ENCODE measurements at places on chromosomes 7 and 10. TPM values are rescaled to one million over a fixed set of nuclear protein-coding genes. Genes with fewer than 3 reads are reported as not detected.

DDC gene
- 0.23 TPM for polyA plus RNA-seq

DPYSL4 gene
- polyA plus RNA-seq, result 1.5 TPM

PCBD1 gene
- 152 TPM for polyA plus RNA-seq

AGR2 gene
- polyA plus RNA-seq, result 420 TPM

- no peaks in the 10 kb centered on the region for H3K27me3 ChIP-seq
- H3K4me3 ChIP-seq, result no peak overlapping the region
- no peak for DNase-seq
- no peak overlapping the region for H3K27ac ChIP-seq
- H3K4me1 ChIP-seq, result no peaks in the 10 kb centered on the region
These were observed 33.7 kb upstream of the CXCL12 start for GRCh38 chr10:44418637-44419036.

GRCh38 chr10:104040862-104041789 lies 44.6 kb downstream of the COL17A1 start:
- H3K4me3 ChIP-seq, result no peak overlapping the region
- no peaks in the 10 kb centered on the region for H3K4me1 ChIP-seq
- H3K27ac ChIP-seq, result no peak overlapping the region

GRCh38 chr10:51964630-51965029 lies 265.2 kb upstream of the CSTF2T start:
- no peak for DNase-seq
- H3K27me3 ChIP-seq, result no peaks in the 10 kb centered on the region
- H3K36me3 ChIP-seq, result no peaks in the 10 kb centered on the region
- no peak overlapping the region for H3K4me3 ChIP-seq

- H3K27me3 ChIP-seq, result no peaks in the 10 kb centered on the region
- H3K4me3 ChIP-seq, result no peak overlapping the region
- peaks cover 22% of the 10 kb centered on the region for H3K4me1 ChIP-seq
- peak; percentile 84 for DNase-seq
These were observed 47.1 kb downstream of the NT5C2 start for GRCh38 chr10:103145860-103146466.

DNA sequence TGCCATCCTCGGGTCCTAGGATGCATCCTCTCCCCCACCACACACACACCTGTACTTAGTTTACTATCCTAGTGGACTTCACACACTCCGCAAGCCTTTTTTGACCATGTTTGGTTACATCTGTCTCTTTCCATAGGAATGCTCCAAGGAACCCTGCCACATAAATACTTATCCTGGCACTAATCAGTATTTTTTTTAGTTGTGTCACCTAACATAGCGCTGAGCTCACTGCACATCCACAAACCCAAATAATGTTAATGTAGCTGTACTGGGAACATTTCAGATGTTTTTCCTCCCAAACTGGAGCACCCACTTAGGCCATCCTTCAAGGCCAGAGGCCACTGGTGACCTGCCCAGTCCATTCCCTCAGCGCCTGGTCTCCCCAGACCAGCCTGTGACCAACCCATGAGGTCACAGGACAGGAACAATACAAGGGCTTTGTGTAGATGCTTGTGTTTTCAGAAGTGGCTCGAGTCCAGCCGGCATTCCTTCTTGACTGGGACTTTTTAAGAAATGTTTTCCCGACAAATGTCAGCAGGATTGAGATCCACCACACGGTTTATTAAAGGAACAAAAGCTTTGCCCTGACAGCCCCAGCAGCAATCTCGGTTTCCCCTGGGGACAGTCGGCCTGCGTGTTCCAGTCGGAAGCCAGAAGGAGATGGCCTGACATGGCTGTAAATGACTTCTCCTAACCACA lies 181.4 kb downstream of the JCAD start:
- no peak overlapping the region for H3K27ac ChIP-seq
- H3K27me3 ChIP-seq, result no peaks in the 10 kb centered on the region
- H3K4me3 ChIP-seq, result no peak overlapping the region
- no peaks in the 10 kb centered on the region for H3K36me3 ChIP-seq
- DNase-seq, result peak; percentile 26

DNA sequence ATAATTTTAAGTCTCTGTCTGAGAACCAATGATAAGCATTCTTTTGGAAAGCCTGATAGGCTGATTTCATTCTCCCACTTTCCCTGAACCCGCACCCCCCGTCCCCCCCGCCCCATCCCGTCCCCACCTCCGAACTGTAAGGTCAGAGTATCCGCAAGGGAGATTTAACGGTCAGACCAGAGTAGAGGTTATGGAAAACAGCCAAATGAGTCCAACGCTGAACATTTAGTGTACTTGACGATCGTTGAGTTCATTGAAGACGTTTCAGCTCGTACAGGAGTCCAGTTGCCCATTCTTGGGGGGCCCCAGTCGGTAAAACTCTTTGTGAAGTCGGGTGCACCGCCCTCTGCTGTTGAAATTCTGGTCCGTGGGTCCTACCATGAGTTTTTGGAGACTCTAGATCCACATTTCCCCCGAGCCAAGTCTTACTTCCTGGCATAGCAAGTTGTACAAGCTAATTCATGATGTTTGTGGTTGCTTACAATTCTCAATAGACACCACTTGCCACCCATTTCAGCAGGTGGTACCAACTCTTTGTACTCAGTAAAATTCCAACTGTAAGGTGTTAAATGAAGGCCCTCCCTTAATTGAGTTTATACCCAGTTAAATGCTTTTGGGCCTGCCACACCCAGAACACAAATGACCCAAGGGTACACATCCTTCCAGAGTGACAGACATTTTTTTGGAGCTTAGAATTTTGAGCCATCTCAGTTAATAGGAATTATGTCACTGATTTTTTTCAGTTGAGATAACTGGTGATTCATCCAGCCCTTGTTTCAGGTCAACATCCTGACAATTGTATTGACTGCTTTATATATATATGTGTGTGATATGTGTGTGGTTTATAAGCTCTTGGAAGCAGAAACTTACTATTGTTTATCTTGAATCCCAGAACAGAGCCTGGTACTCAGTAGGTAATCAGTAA lies 1.2 kb downstream of the MARCHF5 start:
- H3K27ac ChIP-seq, result peak overlapping the region; percentile 98
- no peaks in the 10 kb centered on the region for H3K27me3 ChIP-seq
- H3K4me1 ChIP-seq, result peaks cover 7% of the 10 kb centered on the region
- DNase-seq, result peak; percentile 77
- H3K36me3 ChIP-seq, result peaks cover 6% of the 10 kb centered on the region
- peak overlapping the region; percentile 83 for H3K4me3 ChIP-seq

DNA sequence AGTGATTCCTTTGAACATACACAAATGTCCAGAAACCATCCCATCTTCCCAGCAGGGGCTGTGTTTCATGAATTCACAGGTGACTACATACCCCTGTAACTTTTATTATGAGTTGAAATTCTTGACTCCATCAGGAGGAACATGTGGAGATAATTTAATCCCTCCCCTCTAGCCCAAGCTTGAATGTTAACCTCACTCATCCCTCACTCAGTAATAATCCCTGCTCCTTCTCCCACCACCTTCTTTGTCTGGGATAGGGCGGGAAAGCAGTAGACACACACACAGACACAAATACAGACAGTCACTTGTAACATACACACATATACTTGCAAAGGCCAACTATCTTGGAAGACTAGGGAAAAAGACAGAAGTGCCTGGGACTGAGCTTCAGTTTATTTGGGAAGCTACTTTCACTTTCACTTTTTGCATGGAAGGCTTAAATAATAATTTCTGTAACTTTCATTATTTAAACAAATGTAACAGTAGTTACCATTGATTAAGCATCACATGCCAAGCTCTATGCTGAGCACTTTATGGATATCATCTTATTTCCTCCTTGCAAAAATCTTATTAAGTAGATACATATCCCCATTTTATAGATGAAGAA lies 7.3 kb downstream of the AASS start:
- no peaks in the 10 kb centered on the region for H3K27me3 ChIP-seq
- peak overlapping the region; percentile 35 for H3K4me3 ChIP-seq
- H3K36me3 ChIP-seq, result no peaks in the 10 kb centered on the region
- H3K27ac ChIP-seq, result peak overlapping the region; percentile 64

GRCh38 chr7:81684514-81685269 lies 85.2 kb downstream of the HGF start:
- H3K4me1 ChIP-seq, result peaks cover 13% of the 10 kb centered on the region
- no peaks in the 10 kb centered on the region for H3K27me3 ChIP-seq
- H3K36me3 ChIP-seq, result no peaks in the 10 kb centered on the region
- H3K4me3 ChIP-seq, result no peak overlapping the region
- peak; percentile 97 for DNase-seq

DNA sequence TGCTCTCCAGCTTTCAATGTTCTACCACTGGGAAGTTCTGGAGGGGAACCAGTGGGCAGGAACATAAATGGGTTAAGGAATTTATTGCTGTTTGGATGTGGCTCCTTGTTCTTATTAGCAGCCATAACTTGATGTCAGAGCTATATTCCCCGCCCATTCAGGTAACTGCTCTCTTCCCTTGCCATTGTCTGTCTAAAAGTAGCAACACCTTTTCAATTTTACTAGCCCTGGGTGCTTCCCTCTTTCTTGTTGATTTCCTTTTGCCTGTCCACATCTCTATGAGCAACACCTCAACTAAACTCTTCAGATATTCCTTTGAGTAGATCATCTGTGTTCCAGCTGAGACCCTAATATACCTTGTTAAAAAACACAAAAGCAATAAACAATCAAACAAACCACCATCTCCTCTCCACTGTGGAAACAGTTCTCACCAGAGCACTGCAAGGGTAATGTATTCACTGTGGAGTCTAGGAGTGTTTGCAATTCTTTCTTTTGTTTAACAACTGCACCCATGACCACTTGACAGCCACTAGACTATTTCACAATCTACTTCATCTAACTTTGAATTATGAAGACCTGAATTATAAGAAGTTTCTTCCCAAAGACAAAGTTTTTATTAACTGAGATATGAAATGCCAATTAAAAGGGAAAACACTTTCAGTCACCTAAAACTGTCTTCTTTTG lies 436.7 kb downstream of the IPMK start:
- peak; percentile 46 for DNase-seq
- no peaks in the 10 kb centered on the region for H3K27me3 ChIP-seq
- H3K36me3 ChIP-seq, result no peaks in the 10 kb centered on the region
- no peak overlapping the region for H3K27ac ChIP-seq

GRCh38 chr7:78203042-78203720 lies 404.6 kb downstream of the PHTF2 start:
- H3K36me3 ChIP-seq, result no peaks in the 10 kb centered on the region
- H3K4me3 ChIP-seq, result no peak overlapping the region
- H3K4me1 ChIP-seq, result no peaks in the 10 kb centered on the region
- no peak overlapping the region for H3K27ac ChIP-seq
- no peak for DNase-seq

DNA sequence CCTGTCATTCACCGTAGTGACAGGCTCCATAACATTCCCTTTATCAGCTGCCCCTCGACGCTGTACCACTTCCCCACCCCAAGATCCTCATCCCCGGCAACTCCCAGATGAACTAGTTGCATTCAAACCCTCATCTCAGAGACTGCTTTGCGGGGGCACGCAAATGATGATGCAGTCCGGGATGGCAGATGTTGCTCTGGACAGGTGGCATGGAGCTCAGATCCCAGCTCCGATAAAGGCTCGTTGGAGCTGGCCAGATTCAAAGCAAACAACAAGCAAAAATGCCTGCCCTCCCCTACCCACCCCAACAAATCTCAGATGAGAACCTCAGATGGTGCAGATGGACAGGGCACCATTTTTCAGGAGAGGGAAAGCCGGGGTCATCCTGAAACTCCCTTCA lies 46.7 kb downstream of the CARD11 start:
- H3K4me3 ChIP-seq, result no peak overlapping the region
- H3K27ac ChIP-seq, result no peak overlapping the region
- no peaks in the 10 kb centered on the region for H3K27me3 ChIP-seq
- no peak for DNase-seq
- H3K36me3 ChIP-seq, result no peaks in the 10 kb centered on the region

DNA sequence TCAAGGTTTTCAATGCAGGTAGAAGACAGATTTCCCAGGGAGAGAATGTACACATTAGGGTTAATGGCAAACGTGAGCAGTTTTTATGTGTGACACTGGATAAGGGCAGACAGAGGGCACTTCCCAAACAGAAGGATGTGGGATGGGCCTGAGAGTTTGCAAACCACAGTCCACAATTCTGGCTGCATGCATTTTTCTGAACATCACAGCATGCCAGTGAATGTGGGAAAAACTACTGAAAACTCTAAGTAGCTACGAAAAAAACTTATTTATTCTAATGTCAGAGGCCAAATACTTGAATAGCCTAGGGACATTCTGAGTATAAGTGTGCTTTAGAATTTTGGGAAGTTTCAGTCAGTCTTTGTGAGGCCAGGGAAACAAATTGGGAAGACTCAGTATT lies 145.9 kb downstream of the NRCAM start:
- no peaks in the 10 kb centered on the region for H3K36me3 ChIP-seq
- peaks cover 13% of the 10 kb centered on the region for H3K4me1 ChIP-seq
- H3K27ac ChIP-seq, result no peak overlapping the region
- no peak for DNase-seq

GRCh38 chr7:16123117-16123770 lies 298.1 kb downstream of the CRPPA start:
- H3K4me1 ChIP-seq, result no peaks in the 10 kb centered on the region
- H3K4me3 ChIP-seq, result no peak overlapping the region
- H3K27me3 ChIP-seq, result no peaks in the 10 kb centered on the region
- peak; percentile 20 for DNase-seq
- H3K27ac ChIP-seq, result no peak overlapping the region

DNA sequence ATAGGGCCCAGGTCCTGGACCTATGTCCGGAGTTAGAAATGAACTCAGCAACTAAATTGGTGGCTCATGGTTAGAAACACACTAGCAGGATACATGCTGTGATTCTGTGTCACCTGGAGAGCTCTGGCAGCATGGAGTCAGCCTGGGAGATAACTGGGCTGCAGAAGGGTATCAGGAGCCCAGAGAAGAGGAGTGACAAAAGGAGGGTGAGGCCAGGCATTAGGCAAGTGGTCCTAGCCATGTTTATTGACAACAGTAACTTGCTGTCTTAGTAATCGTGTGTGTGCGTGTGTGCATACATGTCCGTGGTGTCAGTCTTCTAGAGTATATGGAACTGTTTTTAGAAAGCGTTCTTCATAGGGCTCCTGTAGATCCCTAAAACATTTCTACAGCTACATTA lies 157.5 kb upstream of the PHYHIPL start:
- H3K4me1 ChIP-seq, result no peaks in the 10 kb centered on the region
- no peak overlapping the region for H3K27ac ChIP-seq
- no peak overlapping the region for H3K4me3 ChIP-seq

DNA sequence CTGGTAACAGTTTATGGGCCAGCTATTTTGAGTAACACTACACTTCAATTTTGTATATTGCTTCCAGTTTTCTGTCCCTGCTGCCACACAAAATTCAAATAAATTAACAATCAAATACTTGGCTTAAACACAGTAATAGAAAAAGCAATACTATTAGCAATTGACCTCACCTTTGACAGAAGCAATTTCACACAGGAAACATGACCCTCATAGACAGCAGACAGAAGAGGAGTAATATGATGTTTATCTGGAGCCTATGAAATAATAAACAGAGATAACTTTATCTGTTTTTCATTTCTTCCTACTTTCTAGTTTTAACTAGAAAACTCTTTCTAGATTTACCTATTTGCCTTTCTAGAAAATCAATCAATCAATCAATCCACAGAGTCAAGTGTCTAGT lies 26.7 kb downstream of the MTPN start:
- no peaks in the 10 kb centered on the region for H3K4me1 ChIP-seq
- DNase-seq, result no peak
- H3K4me3 ChIP-seq, result no peak overlapping the region
- peaks cover 12% of the 10 kb centered on the region for H3K36me3 ChIP-seq
- H3K27ac ChIP-seq, result no peak overlapping the region

GRCh38 chr7:28176174-28176573 lies 4.4 kb downstream of the JAZF1 start:
- H3K4me3 ChIP-seq, result no peak overlapping the region
- H3K36me3 ChIP-seq, result no peaks in the 10 kb centered on the region
- H3K4me1 ChIP-seq, result peaks cover 3% of the 10 kb centered on the region
- H3K27me3 ChIP-seq, result no peaks in the 10 kb centered on the region
- no peak overlapping the region for H3K27ac ChIP-seq

All from lung (tissue), 17 donors.